Activated CD8-positive, alpha-beta T cell treated with anti-CD3 and anti-CD28 coated beads for 36 hours (primary cell): ENCODE measurements at places on chromosomes 12 and 14. TPM values are rescaled to one million over a fixed set of nuclear protein-coding genes. Genes with fewer than 3 reads are reported as not detected.

The RPL10L gene
- total RNA-seq: not detected

The CD163 gene
- total RNA-seq: not detected

The PRH2 gene
- total RNA-seq: not detected

The CEBPE gene
- total RNA-seq: 0.34 TPM

The DDIT3 gene
- total RNA-seq: 28.0 TPM

The CELA1 gene
- 0.29 TPM for total RNA-seq

The CARMIL3 gene
- 0.63 TPM for total RNA-seq

The CPM gene
- total RNA-seq: 5.8 TPM

The PPM1H gene
- total RNA-seq: 0.07 TPM

DNA sequence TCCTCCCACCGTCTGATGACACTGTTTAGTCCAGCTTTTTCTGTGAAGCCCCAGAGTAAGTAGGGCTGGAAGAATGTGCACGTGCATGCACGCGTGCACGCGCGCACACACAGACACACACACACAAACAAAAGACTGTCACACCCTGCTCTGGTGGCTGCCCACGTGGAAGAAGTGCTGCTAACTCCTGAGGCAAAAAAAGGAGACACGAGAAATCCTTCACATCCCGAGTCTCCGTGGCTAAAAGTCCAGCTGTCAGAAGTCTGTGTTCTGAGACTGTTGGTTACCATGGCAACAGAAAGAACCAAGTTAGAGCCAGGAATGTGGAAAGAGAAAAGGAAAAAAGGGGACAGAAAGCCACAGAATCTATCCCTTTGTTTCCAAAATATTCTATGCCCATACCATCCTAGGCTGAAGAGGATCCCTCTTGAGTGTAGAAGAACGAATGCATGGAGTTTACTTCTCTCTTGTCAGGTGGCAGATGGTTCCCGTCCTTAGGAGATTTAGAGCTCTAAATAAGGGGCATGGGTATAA, 1.6 kb upstream of the C12orf71 start:
- no peak for DNase-seq

DNA sequence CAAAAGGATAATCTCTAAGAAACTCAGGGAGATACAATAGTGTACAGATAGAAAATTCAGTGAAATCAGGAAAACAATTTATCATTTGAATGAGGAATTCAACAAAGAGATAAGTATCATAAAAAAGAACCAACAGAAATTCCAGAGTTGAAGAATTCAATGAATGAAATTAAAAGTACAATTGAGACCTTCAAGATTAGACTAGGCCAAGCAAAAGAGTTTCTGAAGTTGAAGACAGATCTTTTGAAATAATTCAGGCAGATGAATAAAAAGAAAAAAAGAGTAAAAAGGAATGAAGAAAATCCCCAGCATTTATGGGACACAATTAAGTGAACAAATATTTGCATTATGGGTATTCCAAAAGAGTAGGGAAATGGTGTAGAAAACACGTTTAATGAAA, 412.6 kb downstream of the TMEM121 start:
- no peak for DNase-seq

GRCh38 chr12:4011597-4011996, 138.4 kb upstream of the PARP11 start:
- DNase-seq: no peak

DNA sequence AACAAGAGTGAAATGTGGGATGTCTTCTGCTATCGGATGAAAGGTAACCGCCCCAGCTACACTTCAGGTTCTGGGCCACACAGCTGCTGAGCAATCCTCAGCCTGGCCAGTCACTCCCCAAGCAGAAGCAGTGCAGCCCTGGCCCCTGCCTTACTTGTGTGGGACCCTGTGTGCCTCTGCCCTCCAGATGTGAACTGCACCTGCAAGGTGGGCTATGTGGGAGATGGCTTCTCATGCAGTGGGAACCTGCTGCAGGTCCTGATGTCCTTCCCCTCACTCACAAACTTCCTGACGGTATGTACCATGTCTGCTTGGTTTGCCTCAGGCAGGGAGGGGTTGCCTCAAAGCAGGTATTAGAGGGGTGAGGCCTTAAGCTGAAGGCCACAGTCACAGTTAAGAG, 85.6 kb downstream of the NT5DC3 start:
- no peak for DNase-seq

- no peak for DNase-seq
These were observed 91.8 kb upstream of the USP15 start for GRCh38 chr12:62168411-62168810.

DNA sequence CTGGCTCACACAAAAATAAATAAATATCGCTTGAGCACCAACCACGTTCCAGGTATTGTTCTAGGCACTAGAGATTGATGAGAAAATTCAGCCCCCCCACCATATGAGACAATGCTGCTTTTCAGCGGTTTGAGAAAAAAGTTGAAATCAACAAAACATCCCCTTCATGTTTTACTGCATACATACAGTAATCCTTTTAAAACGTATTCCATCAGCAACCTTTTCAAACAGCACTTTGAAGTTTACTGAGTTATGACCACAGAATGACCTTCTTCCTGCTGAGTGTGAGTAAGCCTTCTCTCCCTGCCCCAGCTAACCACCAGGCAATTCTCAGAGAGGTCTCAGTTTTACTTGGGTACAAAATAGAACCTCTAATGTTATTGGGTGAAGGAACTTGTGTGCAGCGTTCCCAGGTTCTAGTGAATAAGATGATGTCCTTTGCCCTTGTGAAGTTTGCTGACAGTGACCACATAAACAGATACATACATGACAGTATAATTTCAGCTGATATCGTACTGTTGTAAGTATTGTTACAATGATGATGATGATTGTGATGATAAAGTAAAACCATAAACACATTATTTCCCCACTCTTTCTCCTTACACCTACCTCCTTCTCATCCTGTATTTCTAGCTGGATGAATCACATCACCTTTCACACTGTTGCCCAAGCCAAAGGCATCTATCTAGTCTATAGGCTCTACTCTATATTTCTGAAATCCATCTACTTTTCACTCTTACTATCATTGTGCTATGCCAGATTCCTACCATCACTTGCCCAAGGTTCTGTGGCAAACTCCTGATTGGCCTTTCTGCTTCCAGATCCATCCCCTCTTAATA, 124.4 kb upstream of the KRR1 start:
- peak; percentile 54 for DNase-seq

- no peak for DNase-seq
These were observed 211.8 kb downstream of the ANO2 start for GRCh38 chr12:5733136-5733755.

GRCh38 chr12:112664569-112664968, 127.0 kb upstream of the RPH3A start:
- DNase-seq: peak; percentile 43

DNA sequence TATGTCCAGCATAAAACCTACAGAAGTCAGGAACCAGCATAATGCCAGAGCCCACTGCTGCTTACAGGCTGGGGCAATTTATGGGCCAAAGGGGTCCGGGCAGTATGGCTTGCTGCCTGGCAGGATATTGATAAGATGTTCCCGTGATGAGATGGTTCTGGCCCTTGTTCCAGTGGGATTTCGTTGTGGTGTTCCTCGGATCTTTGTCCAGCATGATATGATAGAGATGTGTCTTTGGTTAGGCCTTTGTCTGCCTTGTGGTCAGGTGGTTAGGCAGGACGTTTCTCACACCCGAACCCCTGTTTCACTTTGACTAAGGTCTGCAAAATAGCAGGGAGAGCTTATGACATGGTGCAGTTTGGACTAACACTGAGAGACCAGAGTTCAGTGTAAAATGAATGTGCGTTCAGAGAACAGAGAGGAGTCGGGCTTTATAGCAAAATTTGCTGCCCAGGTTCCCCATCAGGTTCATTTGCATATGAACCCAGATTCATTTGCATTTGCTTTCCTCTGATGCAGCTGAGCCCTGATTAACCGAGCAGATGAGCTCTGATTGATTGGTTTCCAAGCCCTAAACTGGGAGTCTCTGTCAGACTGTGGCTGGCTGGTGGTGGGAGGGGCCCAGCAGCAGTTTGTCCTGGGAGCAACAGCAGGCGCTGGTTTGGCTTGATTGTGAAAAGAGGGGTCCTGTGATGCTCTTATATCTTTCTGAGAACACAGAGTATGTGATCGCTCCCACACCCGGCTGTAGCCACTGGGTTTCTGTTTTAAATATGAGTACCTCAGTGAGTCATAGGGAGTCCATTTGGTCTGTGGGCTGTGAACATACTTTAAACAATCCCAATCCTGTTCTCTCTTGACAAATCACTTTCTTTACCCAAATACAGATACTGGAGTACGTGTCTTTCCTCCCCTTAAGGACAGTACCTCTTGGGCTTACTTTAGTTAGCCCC, 156.3 kb upstream of the PZP start:
- peak; percentile 78 for DNase-seq

- no peak for DNase-seq
These were observed 115.7 kb downstream of the DIO2 start for GRCh38 chr14:80095623-80096022.

- peak; percentile 70 for DNase-seq
These were observed 8.0 kb downstream of the SCNN1A start for GRCh38 chr12:6367065-6367968.

GRCh38 chr12:4015225-4016091, 142.3 kb upstream of the PARP11 start:
- no peak for DNase-seq
